A549 treated with Mapracorat at 1 μM for 4 hours (cell line): ENCODE measurements at places on chromosomes 5 and 9. TPM values are rescaled to one million over a fixed set of nuclear protein-coding genes. Genes with fewer than 3 reads are reported as not detected.

ANXA2R gene
- total RNA-seq = 2.5 to 4.2 TPM (median 2.6 TPM) in 5 replicates

IFNE gene
- 0.81 to 1.8 TPM (median 0.99 TPM) in 5 replicates for total RNA-seq

GABRA1 gene
- total RNA-seq = not detected in 5 replicates

RANBP17 gene
- 2.0 to 2.9 TPM (median 2.4 TPM) in 5 replicates for total RNA-seq

C9orf153 gene
- total RNA-seq = 0.08 to 0.50 TPM (median 0.15 TPM) in 3 of 5 replicates, not detected in the others

PCDHB9 gene
- 0.03 to 0.26 TPM (median 0.05 TPM) in 3 of 5 replicates, not detected in the others for total RNA-seq

CTSV gene
- 12.1 to 14.5 TPM (median 13.2 TPM) in 5 replicates for total RNA-seq

QRFP gene
- total RNA-seq = not detected in 5 replicates

MAMDC2 gene
- 0.20 to 0.35 TPM (median 0.31 TPM) in 5 replicates for total RNA-seq

FOXD4L3 gene
- total RNA-seq = 0.08 to 0.16 TPM (median 0.10 TPM) in 3 of 5 replicates, not detected in the others

CORO2A gene
- 1.0 to 1.6 TPM (median 1.3 TPM) in 5 replicates for total RNA-seq

ARHGEF39 gene
- 13.3 to 18.5 TPM (median 16.1 TPM) in 5 replicates for total RNA-seq

FASTKD3 gene
- total RNA-seq = 14.0 to 15.4 TPM (median 15.0 TPM) in 5 replicates

UNC5A gene
- 0.39 to 0.71 TPM (median 0.57 TPM) in 5 replicates for total RNA-seq

OBP2B gene
- not detected in 5 replicates for total RNA-seq

MEIKIN gene
- total RNA-seq = not detected in 5 replicates

ANKRD55 gene
- total RNA-seq = 0.06 TPM in 1 of 5 replicates, not detected in the others

SLC25A2 gene
- not detected in 5 replicates for total RNA-seq

HSPB3 gene
- total RNA-seq = not detected in 5 replicates

AK3 gene
- total RNA-seq = 46.4 to 54.6 TPM (median 52.7 TPM) in 5 replicates

TRPM6 gene
- 1.7 to 2.0 TPM (median 1.9 TPM) in 5 replicates for total RNA-seq

CDH9 gene
- total RNA-seq = not detected in 5 replicates

ZFP37 gene
- 1.4 to 2.3 TPM (median 1.5 TPM) in 5 replicates for total RNA-seq

PRKACG gene
- total RNA-seq = not detected in 5 replicates

SNCB gene
- total RNA-seq = 0.86 to 1.3 TPM (median 1.0 TPM) in 5 replicates

SHC3 gene
- total RNA-seq = 0.19 to 0.64 TPM (median 0.44 TPM) in 5 replicates
